ENCODE measurements at places on chromosomes 13 and 19. TPM values are rescaled to one million over a fixed set of nuclear protein-coding genes. Genes with fewer than 3 reads are reported as not detected.

ZNF793 gene
- total RNA-seq: 1.4 TPM

POLR2E gene
- total RNA-seq: 82.0 TPM

DHDH gene
- total RNA-seq: not detected

SIGLEC5 gene
- total RNA-seq: not detected

TEX101 gene
- not detected for total RNA-seq

PSG6 gene
- not detected for total RNA-seq

GPATCH1 gene
- total RNA-seq: 7.1 TPM

ICAM1 gene
- 4.8 TPM for total RNA-seq

STK24 gene
- total RNA-seq: 55.2 TPM

FAM124A gene
- total RNA-seq: 2.2 TPM

MISP gene
- 0.12 TPM for total RNA-seq

ZNF649 gene
- total RNA-seq: 5.9 TPM

CEBPA gene
- 0.11 TPM for total RNA-seq

PSG11 gene
- total RNA-seq: not detected

IGFL3 gene
- not detected for total RNA-seq

BRD4 gene
- 19.2 TPM for total RNA-seq

RFPL4A gene
- not detected for total RNA-seq

C13orf42 gene
- total RNA-seq: not detected

CYSLTR2 gene
- not detected for total RNA-seq

SIGLEC12 gene
- total RNA-seq: not detected

KXD1 gene
- 68.0 TPM for total RNA-seq

LRRC63 gene
- 0.22 TPM for total RNA-seq

NLRP11 gene
- total RNA-seq: not detected

FAM83E gene
- total RNA-seq: 0.77 TPM
